ENCODE measurements at places on chromosomes 2 and 18. TPM values are rescaled to one million over a fixed set of nuclear protein-coding genes. Genes with fewer than 3 reads are reported as not detected.

Gene MFSD2B
- not detected for total RNA-seq

Gene CFAP210
- total RNA-seq = not detected

Gene C18orf32
- 36.4 TPM for total RNA-seq

Gene PRKAG3
- total RNA-seq = not detected

Gene EFEMP1
- total RNA-seq = 93.1 TPM

Gene SPP2
- total RNA-seq = not detected

Gene AQP12A
- total RNA-seq = not detected

DNA sequence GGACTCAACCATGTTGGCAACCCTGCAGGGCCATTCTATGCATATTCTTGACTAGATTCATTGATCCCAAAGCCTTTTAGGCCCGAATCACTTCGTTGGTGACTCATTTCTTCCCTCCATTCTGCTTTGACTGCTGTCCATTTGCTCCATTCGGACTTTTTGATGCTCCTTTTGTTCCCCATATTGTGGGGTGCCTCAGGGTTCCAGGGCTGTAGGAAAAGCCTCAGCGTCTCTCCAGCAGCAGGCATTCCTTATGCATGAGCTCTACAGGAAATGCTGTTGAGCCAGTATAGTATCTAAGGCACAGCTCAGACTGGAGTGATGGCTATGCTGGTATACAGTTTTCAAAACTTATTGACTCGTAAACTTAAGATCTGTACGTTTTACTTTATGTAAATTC lies 292.6 kb downstream of the PRKCE start:
- H3K4me3 ChIP-seq = no peak overlapping the region
- H3K36me3 ChIP-seq = no peaks in the 10 kb centered on the region
- no peak for DNase-seq
- no peaks in the 10 kb centered on the region for H3K27me3 ChIP-seq
- H3K27ac ChIP-seq = no peak overlapping the region

- H3K27me3 ChIP-seq = no peaks in the 10 kb centered on the region
- DNase-seq = no peak
- H3K4me3 ChIP-seq = no peak overlapping the region
- no peaks in the 10 kb centered on the region for H3K36me3 ChIP-seq
- H3K4me1 ChIP-seq = peaks cover 19% of the 10 kb centered on the region
- no peak overlapping the region for H3K27ac ChIP-seq
These were observed 74.3 kb downstream of the NPAS2 start for GRCh38 chr2:100894105-100894795.

DNA sequence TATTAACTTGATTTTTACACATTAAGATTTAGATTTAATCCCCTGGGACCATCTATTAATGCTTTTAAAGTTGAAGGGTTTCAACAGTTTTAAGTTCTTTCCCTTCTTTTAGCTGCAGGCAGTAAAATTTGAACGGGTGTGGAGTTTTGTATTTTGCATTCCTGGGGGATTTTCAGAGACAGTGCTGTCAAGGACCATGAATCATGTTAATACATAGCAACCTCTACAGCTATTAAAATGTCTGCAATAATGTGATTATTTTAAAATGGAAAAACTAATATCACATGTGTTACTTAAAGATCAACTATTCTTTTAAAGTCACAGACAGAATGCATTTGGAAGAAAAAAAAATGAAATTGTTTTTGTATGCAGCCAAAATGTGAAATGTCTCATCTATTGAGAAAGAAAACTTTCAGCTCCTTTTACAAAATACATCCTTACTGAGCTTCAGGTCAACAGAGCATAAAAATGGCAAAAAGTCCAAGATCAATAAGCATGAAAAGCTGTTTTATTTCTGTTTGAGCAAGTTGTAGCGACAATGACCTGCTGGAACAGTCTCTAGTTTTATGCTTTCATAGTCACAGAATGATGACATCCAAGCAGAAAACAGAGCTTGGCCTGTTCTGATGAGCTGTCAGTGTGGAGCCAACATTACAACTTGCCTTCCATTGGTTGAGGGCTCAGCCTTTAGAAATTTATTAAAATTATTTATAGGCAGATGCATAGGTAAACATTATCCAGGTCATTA lies 21.6 kb upstream of the ZNF521 start:
- DNase-seq = no peak
- no peaks in the 10 kb centered on the region for H3K36me3 ChIP-seq
- peaks cover 5% of the 10 kb centered on the region for H3K27me3 ChIP-seq
- H3K4me1 ChIP-seq = peaks cover 2% of the 10 kb centered on the region
- H3K27ac ChIP-seq = no peak overlapping the region

DNA sequence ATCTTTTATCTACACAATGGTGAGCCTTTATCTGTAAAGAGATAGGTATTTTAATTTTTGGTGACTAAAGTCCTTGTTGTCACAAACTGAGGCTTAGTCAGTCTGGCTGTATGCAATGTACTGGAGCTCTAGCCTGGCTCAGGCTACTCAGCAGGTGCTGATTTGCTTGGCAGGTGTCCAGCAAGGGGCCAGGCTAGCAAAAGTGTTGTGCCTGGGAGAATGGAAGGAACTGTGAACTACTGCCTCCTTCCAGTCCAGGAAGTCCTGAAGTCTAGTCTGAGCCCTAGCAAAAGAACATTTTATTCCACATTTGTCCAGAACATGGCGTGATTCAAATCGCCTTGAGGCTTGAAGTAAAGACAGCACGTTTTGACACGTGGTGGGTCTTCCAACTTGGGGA lies 260.5 kb downstream of the CCDC85A start:
- H3K4me1 ChIP-seq = no peaks in the 10 kb centered on the region
- no peaks in the 10 kb centered on the region for H3K27me3 ChIP-seq
- H3K36me3 ChIP-seq = no peaks in the 10 kb centered on the region
- no peak overlapping the region for H3K27ac ChIP-seq

DNA sequence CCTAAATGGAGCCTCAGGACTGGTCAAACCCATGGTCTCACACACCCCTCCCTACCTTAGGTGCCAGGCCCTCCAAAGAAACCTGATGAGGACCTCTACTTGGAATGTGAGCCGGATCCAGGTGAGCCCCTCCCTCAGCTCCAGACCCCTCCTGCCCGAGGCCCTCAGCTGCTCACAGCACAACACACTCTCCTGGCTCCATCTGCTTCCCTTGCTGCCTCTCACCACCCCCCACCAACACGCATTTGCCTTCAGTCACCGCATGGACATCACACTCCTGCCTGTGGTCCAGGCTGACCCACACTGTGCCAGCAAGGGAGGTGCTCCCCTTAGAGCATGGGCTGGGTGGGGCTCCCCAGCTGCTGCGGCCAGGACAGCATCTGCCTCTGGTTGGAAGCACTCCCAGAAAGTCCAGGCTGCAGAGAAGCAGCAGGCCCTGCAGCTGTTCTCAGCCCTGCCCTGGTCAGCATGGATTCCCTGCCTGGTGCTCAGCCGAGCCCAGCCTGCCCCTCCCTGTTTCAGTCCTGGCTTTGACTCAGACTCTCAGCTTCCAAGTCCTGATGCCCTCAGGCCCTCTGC lies 15.1 kb downstream of the SH2D6 start:
- DNase-seq = peak; percentile 91
- no peaks in the 10 kb centered on the region for H3K36me3 ChIP-seq
- H3K27ac ChIP-seq = peak overlapping the region; percentile 15
- H3K27me3 ChIP-seq = no peaks in the 10 kb centered on the region
- H3K4me1 ChIP-seq = peaks cover 57% of the 10 kb centered on the region
- H3K4me3 ChIP-seq = no peak overlapping the region

DNA sequence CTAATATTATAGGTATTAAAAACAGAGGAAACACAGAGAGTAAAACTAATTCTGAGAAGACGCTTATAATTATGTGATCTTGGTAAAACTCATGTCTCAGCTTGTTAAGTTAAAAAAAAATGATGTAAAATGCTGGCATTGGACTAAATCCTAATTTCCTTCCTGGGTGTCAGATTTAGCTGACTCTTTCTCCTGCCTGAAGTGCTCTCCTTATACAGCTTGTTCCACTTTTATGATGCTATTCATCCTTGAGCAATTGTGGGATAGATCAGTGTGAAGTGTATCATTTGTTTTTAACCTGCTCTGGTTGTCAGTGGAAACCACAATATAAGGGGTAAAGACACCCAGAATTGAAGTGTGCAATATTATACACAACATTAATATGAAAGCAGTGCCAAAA lies 84.9 kb downstream of the EFEMP1 start:
- no peaks in the 10 kb centered on the region for H3K36me3 ChIP-seq
- H3K27me3 ChIP-seq = no peaks in the 10 kb centered on the region
- H3K27ac ChIP-seq = peak overlapping the region; percentile 68
- H3K4me3 ChIP-seq = no peak overlapping the region
- peaks cover 8% of the 10 kb centered on the region for H3K4me1 ChIP-seq

DNA sequence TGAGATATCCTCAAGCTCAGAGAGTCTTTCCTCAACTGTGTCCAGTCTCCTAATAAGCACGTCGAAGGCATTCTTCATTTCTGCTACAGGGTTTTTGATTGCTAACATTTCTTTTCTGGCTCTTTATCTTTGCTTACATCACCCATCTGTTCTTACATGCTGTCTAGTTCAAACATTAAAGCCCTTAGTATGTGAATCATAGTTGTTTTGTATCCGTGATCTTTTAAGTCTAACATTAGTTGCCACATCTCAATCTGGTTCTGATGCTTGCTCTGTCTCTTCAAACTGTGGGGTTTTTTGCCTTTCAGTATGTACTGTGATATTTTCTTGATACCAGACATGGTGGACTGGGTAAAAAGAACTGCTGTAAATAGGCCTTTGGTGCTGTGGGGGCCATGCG lies 235.2 kb downstream of the SH3RF3 start:
- no peaks in the 10 kb centered on the region for H3K36me3 ChIP-seq
- H3K4me1 ChIP-seq = no peaks in the 10 kb centered on the region
- no peaks in the 10 kb centered on the region for H3K27me3 ChIP-seq
- DNase-seq = no peak

DNA sequence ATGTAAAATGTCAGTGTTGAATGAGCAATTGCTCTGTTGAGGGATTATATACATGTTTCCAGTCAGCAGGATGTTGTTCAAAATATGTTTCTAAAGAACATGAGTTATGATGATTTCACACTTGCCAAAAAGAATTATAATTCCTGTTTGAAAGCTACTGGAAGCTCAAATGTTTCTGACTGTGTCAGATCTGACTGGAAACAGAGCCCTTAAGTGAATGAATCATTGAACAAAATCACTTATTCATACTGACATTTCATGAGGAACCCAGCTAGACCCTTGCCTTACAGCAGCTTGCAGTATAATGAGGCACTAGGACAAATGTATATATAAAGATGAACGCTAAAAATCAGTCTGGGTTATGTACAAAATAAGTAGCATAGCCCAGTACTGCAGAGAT lies 35.4 kb upstream of the ITGAV start:
- H3K4me3 ChIP-seq = no peak overlapping the region
- no peak overlapping the region for H3K27ac ChIP-seq
- no peak for DNase-seq
- H3K36me3 ChIP-seq = no peaks in the 10 kb centered on the region
- no peaks in the 10 kb centered on the region for H3K4me1 ChIP-seq

DNA sequence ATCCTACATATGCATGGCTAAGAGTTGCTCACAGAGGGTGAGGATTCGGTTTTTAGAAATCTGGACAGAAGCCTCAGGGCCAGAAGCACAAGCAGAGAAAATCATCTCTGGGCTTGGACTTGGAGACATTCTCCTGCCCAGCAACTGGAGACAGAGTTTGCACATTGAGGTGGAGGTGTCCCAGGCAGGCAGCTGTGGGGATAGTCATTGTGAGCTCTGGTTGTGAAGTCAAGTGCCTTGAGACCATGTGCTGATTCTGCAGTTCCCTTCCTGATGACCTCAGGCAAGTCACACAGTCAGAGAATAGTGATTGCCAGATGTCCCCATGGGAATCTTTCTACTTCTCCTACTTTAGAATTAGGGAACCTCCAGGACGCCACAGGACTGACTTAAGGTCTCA lies 108.4 kb upstream of the LDAH start:
- peaks cover 4% of the 10 kb centered on the region for H3K4me1 ChIP-seq
- H3K27me3 ChIP-seq = no peaks in the 10 kb centered on the region
- H3K36me3 ChIP-seq = no peaks in the 10 kb centered on the region
- DNase-seq = no peak
- no peak overlapping the region for H3K4me3 ChIP-seq
- H3K27ac ChIP-seq = no peak overlapping the region

DNA sequence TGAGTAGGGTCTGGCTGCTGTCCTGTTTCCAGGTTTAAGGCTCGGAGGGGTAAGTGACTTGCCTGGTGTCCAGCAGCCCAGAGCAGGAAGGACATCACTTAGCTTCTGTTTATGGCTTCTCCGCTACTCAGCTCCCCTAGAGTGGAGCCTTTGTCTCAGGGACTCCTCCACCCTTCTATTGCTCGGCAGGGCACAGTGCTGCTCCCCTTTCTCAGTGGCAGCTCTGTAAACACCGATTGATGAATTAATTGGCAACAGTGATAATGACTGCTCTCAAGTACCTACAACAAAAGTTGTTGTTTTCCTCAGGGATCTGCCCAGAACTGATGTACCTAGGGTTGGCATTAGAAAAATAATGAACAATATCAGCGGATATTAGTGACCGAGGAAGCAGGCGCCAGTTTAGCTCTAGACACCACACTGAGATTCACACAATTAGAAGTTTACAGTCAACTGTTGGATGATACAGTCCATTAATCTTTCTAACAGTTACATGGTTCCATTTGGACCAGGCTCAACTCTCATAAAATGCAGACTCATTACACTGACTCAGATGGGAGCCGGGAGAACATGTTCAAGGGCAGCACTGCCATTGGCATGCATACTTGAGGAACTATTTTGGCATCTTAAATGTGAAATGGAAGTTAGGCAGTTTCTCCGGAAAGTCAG lies 265.7 kb downstream of the MTX2 start:
- no peaks in the 10 kb centered on the region for H3K36me3 ChIP-seq
- no peak for DNase-seq
- H3K4me1 ChIP-seq = peaks cover 38% of the 10 kb centered on the region
- no peak overlapping the region for H3K27ac ChIP-seq
- no peaks in the 10 kb centered on the region for H3K27me3 ChIP-seq

DNA sequence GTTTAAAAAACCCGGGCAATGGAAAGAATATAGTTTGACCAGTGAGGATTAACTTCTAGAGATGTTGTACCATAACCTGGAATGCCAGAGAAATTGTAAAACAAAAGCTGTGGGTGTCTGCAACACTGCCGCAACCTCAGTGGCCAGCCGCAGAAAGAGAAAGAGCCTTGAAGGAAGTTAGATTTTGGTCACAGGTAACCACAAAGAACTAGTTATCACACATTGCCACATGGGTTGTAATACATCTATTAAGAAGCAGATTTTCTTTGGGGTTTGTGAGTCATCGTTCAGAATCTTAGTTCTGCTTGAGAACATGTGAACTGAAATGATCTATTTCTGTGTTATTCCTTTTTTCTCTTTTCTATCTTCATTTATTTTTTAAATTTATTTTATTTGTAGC lies 222.9 kb upstream of the AGAP1 start:
- no peaks in the 10 kb centered on the region for H3K27me3 ChIP-seq
- no peaks in the 10 kb centered on the region for H3K36me3 ChIP-seq
- no peak for DNase-seq
- H3K4me3 ChIP-seq = no peak overlapping the region
- H3K27ac ChIP-seq = no peak overlapping the region

GRCh38 chr2:231900486-231900942 lies 25.7 kb downstream of the NPPC start:
- H3K4me3 ChIP-seq = no peak overlapping the region
- no peak overlapping the region for H3K27ac ChIP-seq
- H3K4me1 ChIP-seq = peaks cover 4% of the 10 kb centered on the region
- peaks cover 3% of the 10 kb centered on the region for H3K27me3 ChIP-seq
- no peaks in the 10 kb centered on the region for H3K36me3 ChIP-seq
- DNase-seq = no peak

GRCh38 chr2:169080250-169081069 lies 11.1 kb downstream of the DHRS9 start:
- no peak overlapping the region for H3K27ac ChIP-seq
- H3K4me3 ChIP-seq = no peak overlapping the region
- no peaks in the 10 kb centered on the region for H3K36me3 ChIP-seq
- H3K27me3 ChIP-seq = no peaks in the 10 kb centered on the region

- no peak overlapping the region for H3K27ac ChIP-seq
- H3K36me3 ChIP-seq = no peaks in the 10 kb centered on the region
- H3K4me1 ChIP-seq = peaks cover 9% of the 10 kb centered on the region
- H3K4me3 ChIP-seq = no peak overlapping the region
- no peaks in the 10 kb centered on the region for H3K27me3 ChIP-seq
These were observed 61.4 kb upstream of the NEUROD1 start for GRCh38 chr2:181741756-181742155.
